KBM-7 (cell line): ENCODE measurements at places on chromosomes 3 and 15.

- DNase-seq: peak; percentile 88
Measured at GRCh38 chr3:41200669-41201021, 1.3 kb downstream of the CTNNB1 start.

DNA sequence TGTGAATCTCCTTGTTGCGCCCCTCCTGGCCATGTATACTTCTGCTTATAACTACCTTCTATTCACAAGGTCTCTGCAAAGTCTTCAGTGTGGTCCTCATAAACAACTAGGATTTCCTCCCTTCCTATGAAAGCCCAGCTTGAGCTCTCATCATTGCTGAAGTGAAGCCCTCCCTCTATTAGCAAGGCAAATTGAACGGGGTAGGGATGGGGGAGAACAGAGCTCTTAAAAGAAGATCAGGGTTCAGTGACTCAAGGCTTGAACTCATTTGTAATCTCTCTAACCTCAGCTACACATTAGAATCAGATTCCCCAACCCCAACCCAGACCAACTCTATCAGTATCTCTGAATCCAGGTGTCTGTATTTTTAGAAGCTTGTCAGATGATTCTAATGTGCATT is 88.3 kb upstream of the ST8SIA2 start:
- no peak for DNase-seq

DNA sequence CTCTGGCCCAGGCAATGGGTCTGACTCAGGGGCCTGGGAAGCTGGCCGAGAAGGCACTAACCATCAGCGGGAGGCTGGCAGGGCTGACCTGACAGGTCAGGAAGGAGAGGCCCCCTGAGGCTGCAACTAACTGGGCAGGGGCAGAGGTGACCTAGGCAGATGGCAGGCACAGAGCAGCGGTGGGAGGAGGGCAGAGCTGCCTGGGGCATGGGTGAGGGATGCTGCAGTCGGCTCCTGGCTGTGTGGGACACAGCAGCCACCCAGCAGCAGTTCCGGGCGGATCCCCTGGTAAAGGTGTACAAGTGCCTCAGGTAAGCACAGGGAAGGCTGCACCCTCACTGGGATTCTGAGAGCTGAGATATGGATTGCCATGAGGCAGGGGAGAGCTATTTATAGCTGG is 236.1 kb downstream of the OCA2 start:
- DNase-seq: no peak

DNA sequence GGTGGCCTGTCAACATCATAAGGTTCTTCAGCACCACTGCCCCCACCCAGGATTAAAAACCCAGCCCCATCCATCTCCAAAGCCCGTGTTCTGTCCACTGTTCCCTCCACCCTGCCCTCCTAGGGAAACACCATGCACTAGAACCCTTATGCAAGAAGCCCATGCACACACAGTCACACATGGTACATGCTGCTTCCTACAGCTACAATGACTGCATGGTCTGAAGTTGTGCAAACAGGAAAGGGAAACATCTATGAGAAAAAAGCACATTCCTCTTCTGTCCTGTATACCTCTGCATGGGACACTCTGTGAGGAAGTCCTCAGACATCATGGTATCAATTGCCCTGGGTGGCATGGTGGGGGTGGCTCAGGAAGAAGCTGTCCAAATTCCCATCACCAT is 108.6 kb upstream of the MRPS22 start:
- no peak for DNase-seq

DNA sequence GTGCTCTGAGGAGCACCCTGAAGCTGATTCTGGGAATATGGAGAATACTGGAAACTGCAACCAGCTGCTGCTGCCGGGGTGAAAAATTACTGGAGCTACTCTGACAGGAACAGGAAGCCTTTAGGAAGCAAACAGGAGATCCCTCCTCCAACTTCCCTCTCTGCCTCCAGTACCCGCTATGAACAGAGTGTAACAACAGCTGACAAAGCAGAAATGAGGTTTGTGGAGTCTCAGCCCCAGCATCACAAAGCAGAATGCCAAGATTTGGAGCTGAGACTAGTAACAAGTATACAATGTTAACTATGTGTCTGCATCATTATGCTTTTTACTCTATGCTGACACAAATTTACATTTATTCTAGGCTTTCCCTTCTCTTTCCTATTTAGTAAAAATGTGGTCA is 22.7 kb upstream of the PIAS1 start:
- DNase-seq: peak; percentile 69

DNA sequence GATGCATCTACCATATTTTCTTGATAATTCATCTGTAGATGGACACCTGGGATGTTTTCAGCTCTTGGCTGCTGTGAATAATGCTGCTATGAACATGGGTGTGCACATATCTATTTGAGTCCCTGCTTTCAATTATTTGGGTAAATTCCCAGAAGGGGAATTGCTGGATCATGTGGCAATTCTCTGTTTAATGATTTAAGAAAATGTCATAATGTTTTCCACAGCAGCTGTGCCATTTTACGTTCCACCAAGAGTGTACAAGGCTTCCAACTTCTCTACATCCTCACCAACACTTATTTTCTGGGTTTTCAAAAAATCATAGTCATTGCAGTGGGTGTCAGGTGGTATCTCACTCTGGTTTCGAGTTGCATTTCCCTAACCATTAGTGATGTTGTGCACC is 64.4 kb downstream of the NSMCE3 start:
- no peak for DNase-seq

DNA sequence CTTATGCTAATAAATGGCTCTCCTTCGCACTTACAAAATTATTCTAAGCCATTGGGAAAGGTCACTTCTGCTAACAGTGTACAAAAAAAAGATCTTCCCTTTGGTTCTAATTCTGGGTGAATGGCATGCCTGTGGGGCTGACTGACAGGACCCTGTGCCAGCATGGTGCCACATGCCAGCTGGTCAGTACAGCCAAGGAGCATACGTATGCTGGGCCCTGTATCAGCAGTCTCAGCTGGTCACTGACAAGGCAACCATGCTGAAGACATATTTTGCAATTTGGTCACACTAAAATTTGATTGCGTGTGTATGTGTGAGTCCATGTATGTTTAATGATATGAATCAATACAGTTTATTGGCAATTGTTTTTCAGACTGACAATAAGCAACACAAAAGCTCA is 246.1 kb downstream of the TBL1XR1 start:
- DNase-seq: no peak

- DNase-seq: no peak
Measured at GRCh38 chr3:49790626-49791411, 4.5 kb upstream of the IP6K1 start.

DNA sequence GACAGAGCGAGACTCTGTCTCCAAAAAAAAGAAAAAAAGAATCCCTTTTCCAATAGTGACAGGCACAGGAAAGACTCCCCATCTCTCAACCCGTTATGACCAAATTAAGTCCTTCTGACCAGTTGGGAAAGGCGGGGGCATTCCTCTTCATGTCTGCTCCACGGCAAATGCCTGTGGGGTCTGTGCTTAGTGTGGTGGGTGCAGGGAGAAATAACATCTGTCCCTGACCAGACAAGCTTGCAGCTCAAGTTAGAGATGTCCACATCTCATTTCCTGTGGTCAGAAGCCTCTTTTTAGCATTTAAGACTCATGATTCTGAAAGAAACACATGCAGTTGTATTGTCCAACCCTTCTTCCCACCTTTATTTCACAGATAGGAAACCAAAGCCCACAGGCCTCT is 16.2 kb downstream of the PLA1A start:
- DNase-seq: no peak

- no peak for DNase-seq
Measured at GRCh38 chr15:42358141-42358540, 1.2 kb upstream of the CAPN3 start.

GRCh38 chr3:112104774-112105173 is 18.6 kb downstream of the C3orf52 start:
- no peak for DNase-seq

GRCh38 chr3:189983612-189984011 is 137.1 kb downstream of the P3H2 start:
- no peak for DNase-seq

DNA sequence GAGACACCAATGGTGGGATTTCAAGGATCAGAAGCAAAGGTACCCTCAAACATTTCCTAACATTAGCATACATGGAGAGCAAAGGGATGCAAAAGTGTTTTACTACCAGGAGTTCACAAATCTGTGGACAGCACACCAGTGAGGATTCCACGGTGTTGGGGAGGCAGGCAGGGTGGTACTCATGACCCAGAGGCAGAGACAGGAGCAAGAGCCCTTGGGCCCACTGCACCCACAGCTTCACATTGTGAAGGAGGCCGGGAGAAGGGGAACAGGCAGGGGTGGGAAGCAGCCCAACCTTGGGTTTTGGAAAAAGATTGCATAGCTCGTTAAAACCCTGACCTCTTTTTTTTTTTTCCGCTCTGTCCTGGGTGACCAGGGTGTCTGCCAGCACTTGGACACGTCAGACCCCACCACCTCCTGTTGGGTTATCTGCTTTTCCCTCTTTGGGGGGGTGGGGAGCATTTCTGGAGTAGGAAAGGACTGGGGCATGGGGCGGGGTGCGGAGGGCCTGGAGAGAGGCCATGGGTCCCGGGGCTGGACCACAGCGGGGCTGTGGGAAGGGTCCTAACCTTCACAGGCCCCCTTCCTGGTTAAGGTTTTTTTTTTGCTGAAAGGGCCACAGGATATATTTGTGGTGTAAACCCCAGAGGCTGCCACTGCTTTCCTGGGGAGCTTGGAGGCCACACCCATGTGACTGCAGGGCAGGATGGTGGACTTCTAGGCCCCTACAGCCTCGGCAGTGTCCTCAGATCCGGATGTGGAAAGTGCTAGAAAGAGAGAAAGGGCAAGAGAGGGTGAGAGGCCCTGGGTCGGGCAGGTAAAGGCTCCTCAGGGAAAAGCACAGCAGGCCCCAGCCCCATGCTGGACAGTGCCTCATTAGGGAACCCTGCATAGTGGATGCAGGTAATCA is 12.5 kb downstream of the SH2D7 start:
- DNase-seq: no peak

DNA sequence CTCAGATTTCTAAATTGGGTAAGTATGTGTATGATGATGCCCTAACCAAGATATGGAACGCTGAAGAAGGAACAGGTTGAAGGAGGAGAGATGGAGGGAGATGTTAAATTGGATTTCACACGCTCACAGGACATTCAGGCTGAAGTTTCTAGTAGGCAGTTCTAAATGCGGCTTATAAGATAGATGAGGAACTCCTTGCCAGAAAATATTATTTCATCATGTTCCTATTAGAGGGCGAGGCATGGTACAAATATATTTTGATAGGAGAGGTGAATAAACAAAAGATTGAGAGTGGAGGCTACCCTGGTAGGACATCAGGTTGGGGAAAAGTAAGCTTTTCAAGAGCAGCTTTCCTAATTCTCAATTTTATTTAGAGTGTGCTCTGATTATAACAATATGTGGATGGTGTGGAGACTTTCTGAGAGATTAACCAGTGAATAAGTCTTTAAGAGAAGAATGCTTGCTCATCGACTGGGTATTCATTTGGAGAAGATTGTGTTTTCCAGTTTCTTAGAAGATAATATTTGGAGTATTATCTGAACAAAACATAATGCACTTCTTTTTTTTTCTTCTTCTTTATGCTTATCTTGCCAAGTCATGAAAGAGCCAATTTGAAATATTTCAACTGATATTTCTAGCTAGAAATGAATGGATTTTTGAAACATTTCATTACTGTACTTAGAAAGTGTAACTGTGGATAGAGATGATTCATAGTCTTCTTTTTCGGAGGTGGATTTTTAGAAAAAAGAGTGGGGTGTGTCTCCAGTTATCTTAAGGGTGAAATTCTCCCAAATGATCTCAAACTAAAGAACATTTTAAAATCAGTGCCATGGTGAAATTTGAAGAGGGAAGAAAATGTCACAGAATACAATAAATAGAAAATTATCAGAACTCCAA is 88.5 kb downstream of the B3GALNT1 start:
- no peak for DNase-seq

DNA sequence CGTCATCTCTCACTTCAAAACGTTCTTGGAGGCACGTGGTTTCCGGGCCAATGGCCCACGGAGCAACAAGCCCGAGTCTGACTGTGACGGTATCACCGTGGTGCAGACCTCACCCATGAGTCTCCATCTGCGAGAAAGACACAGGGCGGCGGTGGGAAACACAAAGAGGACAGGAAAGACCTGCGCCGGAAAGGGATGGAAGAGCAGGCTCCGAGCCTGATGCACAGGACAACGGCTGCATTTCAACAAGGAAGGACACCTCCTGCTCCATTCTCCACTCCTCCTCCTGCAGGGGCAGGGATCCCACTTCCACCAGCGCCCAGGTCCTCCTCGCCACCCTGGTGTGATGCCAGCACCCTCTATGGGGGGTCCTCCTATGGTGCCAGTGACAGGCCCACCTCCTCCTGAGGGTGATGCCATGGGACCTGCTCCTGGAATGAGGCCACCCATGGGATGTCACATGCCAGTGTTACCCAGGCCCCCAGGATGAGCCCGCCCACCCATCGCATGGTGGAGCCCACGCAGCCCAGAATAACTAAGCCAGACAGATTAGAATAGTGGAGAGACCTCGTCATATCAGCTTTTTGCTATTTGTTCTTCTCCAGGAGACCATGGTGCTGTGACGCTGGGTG is 73.0 kb upstream of the PCSK6 start:
- no peak for DNase-seq
